Activated T-helper 2 cell treated with anti-CD3 and anti-CD28 coated beads, Interferon-gamma antibody, Interleukin-2, Interleukin-4, amounts not matched to agents 10 μg/mL and 5 μg/mL and 100 μg/mL, durations not matched to agents 14 hours and 24 hours and 36 hours (primary cell): ENCODE measurements at places on chromosomes 2 and 18. TPM values are rescaled to one million over a fixed set of nuclear protein-coding genes. Genes with fewer than 3 reads are reported as not detected.

The KHK gene
- total RNA-seq: 12.3 and 13.4 TPM in 2 replicates

- no peak for DNase-seq
Observed at GRCh38 chr18:7458884-7459283, 108.2 kb upstream of the PTPRM start.

- DNase-seq: no peak
Observed at GRCh38 chr18:45760462-45761036, 36.6 kb downstream of the SLC14A1 start.

DNA sequence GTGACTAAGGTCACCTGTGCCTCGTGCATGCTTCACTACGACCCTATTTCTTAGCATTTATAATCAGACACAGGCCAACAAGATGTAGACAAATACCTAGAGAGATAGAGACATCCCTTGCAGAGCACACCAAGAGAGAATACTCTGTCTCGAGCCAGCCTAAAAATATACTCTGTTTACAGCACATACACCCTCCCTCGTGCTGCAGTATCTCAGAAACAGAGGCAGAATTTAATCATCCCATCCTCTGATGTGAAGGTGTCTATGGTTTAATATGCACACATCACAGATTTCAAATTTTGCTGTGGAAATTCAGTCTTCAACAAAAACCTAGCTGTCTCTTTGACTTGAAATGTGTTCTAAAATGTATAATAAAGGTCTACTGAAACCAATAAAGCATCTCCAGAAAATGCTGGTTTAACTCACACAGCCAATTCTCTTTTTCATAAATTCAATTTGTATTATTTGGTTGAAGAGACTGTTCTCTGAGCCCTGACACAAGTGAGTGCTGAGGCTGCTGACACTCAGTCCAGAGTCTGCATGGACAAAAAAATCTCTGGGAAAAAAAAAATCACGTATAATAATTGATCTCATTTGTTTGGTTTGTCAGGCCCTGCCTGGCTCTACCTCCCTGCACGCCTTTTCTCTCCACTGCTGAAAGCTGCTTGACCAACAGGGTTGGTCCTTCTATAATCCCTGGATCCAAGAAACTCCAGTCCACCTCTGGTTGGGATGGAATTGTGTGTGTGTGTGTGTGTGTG, 142.0 kb upstream of the FSHR start:
- no peak for DNase-seq
